Nucleus accumbens (tissue), 56 donors: ENCODE measurements at places on chromosomes 5 and 9.

DNA sequence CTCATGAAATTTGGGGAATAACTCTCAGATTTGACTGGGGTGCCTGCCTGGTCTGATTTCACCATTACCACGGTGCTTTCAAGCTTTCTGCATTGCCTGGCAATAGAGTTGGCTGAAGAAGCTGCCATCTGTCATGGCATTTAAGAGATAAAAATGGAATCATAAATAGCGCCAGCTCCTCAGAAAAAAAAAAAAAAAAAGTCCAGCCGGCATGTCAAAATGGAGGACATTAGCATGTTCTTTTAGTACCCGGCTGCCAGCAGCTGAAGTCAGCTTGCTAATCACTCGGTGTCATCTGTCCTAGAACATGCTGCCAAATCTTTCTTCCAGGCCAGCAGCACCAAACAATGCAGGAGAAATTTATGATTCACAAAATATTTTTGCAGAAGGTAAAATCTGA, 57.7 kb upstream of the CER1 start:
- no peak for DNase-seq

- no peak for DNase-seq
Measured at GRCh38 chr5:151684690-151685361, 1.9 kb downstream of the SPARC start.

GRCh38 chr9:128917151-128917849, 3.5 kb upstream of the PHYHD1 start:
- DNase-seq, result no peak

- DNase-seq, result no peak
Measured at GRCh38 chr5:138980441-138980840, 105.3 kb upstream of the LRRTM2 start.

GRCh38 chr5:141524604-141525597, 36.0 kb downstream of the PCDHGC5 start:
- peak; percentile 82 for DNase-seq

GRCh38 chr5:154547551-154547950, 69.5 kb upstream of the HAND1 start:
- no peak for DNase-seq

- DNase-seq, result no peak
Measured at GRCh38 chr5:59673438-59674058, 220.0 kb downstream of the PDE4D start.

- DNase-seq, result no peak
Measured at GRCh38 chr9:28365020-28365640, 791.8 kb upstream of the C9orf72 start.

- DNase-seq, result no peak
Measured at GRCh38 chr9:96441798-96442445, 8.0 kb upstream of the HABP4 start.

DNA sequence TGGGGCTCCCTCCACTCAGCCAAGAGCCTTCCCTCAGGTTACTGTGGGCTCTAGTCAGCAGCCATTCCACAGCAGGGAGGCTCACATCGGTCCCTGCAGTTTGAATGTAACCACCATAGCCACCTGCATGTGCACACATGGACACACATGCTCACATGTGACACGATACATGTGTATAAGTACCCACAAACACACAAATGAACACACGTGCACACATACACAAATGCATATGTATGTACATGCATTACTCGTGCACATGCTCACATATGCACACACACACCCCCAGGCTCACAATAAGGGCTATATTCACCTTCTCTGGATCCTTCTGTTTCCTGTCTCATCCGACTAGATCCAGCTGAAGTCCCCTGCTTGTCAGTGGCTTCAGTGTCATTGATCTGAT, 36.2 kb downstream of the UBE2QL1 start:
- no peak for DNase-seq

DNA sequence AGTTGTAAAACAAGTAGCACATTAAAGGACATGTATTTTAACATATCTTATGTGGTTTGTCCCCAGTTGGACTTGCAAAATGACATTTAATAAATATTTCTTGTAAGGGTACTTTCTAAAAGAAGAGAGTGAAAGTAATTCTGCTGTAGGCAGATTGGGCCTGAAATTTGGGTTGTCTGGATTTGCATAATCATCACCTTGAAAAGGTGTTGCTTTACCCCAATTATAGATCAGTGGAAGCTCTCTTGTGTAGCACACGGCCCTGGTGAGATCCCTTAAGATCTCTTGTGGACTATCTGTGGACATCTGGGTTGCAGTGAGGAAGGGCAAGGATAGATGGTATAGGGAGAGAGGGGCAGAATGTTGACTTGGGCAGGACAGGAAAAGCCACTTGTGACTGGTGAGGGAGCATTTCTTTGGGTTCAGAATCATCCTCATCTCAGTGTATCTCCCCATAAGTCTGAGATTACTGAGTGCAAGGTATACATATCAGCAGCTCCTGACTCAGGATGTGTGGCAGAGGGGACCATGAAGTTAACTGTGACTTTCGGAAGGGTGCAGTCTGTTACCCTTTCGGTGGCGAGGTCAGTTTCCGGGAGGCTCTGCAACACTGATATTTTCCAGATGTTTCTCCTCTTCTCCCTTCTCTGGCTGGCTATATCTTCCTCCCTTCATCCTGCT, 2.0 kb upstream of the TNFAIP8 start:
- DNase-seq, result no peak

DNA sequence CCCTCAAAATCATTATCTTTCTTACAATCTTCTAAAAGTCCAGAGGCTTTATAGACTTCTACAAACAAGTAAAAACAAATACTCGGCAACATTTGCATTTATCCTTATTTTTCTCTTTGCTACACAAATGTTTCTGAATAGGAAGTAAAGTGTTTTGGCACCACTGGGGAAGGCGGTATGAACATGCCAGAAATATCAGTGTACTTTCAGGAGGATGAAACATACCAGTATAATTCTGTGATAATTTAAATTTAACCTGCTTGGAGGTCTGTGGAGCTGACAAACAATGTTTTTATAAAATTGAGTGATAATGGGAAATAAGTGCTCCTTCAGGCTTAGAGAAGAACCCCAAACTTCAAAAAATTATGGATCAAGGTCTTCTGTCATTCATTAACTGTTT, 51.8 kb downstream of the MRPS27 start:
- no peak for DNase-seq

DNA sequence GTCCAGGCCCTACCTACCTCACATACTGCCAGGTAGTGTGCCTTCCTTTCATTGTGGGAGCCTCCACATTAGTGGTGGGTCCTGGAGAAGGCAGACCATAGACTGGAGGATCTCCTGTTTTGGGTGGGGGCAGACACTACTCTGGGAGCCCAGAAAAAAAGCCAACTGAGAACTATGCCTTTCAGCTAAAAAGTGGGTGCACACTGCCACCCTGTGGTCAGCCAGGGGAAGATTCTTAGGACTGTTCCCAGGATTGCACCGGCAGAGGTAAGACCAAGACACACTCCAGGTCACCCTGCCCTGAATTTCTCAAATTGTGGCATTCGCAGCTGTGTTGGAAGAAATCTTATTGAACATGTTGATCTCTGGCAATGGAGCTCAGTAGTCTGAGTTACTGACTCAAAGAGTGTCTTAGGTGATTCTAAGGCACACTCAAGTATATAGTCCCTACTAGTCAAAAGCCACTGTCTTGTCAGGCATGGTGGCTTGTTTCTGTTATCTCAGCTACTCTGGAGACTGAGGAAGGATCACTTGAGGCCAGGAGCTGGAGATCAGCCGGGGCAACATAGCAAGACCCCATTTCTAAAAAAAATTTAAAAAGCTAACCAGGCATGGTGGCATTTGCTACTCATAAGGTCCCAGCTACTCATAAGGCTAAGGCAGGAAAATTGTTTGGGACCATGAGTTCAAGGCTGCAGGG, 3.6 kb downstream of the SIGMAR1 start:
- DNase-seq, result peak; percentile 52

- peak; percentile 4 for DNase-seq
Measured at GRCh38 chr9:104872656-104873488, 55.1 kb downstream of the ABCA1 start.

GRCh38 chr9:38724754-38725153, 4.8 kb upstream of the FAM240B start:
- no peak for DNase-seq

DNA sequence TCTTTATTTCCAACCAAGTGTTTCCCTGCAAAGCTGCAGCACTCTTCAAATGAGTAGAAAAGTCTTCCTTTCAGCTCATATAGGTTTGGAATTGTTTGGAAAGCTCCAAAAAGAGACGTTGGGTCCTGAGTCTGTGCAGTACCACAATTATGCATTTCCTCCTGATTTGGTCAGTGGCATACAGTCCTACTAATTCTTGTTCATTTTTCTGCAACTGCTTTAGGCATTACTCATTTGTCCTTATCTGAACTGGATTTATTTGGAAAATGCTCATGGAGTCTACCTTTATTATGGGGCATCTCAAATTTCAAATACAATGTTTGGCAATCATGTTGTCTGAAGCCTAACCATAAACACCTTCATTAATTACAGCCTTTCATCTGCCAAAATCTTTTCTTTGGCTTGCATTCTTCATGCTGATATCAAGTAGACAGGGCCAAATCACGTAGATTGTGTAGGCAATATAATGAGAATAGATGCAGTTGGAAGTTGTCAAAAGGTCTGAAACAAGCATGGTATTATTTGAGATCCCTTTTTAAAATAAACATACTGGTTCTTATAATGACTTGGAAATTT, 232.8 kb downstream of the TLE1 start:
- no peak for DNase-seq

GRCh38 chr9:89252651-89253267, 58.2 kb upstream of the CKS2 start:
- no peak for DNase-seq

GRCh38 chr9:35854091-35854762, 16.0 kb downstream of the OR13J1 start:
- no peak for DNase-seq

- no peak for DNase-seq
Measured at GRCh38 chr9:126709241-126709640, 95.5 kb downstream of the LMX1B start.

GRCh38 chr9:4855841-4856240, 63.1 kb downstream of the RCL1 start:
- no peak for DNase-seq

DNA sequence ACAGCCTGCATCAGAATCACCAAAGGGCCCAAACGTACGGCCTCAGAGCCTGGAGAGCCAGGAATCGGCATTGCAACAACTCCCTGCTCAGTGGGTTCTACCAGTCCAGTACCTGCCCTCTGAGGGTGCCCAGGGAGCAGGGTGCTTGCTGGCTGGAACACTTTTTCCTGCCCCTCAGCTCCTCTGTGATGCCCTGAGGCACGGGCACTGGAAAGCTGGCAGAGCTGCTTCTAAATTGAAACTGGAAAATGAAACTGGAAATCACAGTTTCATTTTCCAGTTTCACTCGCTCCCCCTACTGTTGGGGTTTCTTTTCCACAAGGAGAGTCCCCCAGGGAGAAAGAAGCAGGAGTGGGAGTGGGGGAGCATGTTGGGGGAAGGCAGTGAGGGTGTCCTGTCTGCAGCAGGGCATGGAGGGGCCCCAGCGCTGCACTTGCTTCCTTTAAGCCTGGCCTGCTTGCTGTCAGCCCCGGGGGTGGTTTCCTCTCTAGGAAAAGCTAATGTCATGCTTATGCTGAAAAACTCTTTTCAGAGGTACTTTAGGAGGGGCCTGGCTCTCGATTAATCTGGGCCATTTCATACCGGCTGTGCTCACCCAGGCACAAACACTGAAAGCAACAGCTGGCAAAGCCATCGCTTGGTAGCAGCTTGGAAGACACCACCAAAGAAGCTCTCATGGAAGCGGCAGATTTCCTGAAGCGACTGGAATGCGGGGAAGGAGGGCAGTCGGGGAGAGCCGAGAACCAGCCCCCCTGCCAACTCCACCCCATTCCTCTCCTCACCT, 26.2 kb downstream of the IRF1 start:
- DNase-seq, result no peak

DNA sequence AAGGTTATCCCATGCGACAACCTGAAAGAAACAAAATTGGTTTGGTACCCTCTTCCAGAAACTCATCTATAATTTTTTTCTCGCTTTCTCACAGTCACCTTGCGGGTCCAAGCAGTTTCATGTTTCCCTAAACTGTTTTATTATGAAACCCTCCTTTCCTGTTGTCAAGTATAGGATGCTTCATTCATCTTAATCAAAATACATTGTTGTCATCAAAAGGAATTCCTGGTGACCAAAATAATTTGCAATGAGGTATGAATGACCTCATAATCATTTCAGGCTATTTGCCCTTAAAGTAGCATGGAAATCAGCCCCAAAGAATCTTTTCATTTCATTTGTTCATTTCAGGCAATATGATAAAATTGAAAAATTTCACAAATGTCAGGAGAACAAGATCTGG, 503.0 kb downstream of the SPATA31D1 start:
- DNase-seq, result no peak

DNA sequence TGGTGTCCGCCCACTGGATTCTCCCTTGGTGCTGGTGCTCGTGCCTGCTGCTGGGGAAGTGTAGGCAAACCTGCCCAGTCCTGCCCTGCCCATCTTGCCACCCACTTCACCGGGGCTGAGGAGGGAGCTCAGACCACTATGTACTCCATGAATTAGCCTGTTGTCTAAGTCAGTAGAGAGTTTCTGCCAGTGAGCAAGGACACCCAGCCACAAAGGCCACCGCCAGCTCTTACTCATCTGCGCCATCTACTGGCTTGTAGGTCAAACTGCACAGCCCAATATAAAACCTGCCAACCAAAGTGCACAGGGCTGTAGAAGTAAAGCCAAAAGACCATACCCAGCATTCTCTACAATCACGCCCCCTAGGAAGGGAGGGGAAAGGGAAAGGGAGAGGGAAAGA, 102.3 kb downstream of the GLIS3 start:
- DNase-seq, result no peak

DNA sequence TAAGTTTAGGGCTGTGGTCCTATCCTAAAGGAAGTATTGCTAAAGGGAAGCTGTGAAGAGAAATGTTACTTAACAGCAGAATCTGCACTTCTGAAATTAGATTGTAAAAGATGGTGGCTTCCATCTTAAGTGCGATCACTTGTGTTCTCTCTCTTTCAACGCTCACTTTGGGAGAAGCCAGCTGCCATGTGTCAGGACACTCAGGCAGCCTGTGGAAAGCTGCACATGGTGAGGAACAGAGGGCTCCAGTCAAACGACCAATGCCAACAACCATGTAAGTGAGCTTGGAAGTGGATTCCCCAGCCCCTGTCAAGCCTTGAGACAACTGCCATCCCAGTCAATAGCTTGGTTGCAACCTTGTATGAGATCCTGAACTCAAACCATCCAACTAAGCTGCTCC, 51.7 kb upstream of the GLRX start:
- no peak for DNase-seq

DNA sequence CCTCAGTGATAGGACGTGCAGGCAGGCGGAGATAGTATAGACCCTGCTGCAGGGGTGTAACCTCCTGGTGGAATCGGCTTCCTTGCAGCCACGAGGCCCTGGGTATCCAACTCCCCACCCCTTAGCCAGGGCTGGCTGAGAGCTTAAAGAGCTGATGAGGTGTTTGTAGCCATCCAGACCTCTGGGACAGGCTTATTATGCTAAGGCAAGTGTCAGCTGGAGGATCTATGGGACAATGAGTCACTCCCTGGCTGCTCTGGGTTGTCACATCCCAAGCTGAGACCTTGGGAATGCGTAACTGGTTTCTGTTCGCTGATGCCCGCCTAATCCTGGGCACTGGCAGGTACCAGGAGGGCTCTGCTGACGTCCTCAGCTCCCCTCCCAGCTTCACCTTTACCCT, 38.9 kb downstream of the DAB2IP start:
- no peak for DNase-seq

- DNase-seq, result no peak
Measured at GRCh38 chr5:92939428-92939827, 641.6 kb downstream of the NR2F1-AS1 start.

GRCh38 chr5:168350315-168350714, 58.9 kb downstream of the WWC1 start:
- no peak for DNase-seq
